Epithelial cell of proximal tubule (primary cell): ENCODE measurements at places on chromosomes 4 and X. TPM values are rescaled to one million over a fixed set of nuclear protein-coding genes. Genes with fewer than 3 reads are reported as not detected.
A peak's percentile ranks its signal among the peaks of the same experiment; 100 is the strongest.

REST gene
- 22.9 TPM in 2 replicates for total RNA-seq

GLUD2 gene
- total RNA-seq = 0.17 and 0.72 TPM in 2 replicates

DNA sequence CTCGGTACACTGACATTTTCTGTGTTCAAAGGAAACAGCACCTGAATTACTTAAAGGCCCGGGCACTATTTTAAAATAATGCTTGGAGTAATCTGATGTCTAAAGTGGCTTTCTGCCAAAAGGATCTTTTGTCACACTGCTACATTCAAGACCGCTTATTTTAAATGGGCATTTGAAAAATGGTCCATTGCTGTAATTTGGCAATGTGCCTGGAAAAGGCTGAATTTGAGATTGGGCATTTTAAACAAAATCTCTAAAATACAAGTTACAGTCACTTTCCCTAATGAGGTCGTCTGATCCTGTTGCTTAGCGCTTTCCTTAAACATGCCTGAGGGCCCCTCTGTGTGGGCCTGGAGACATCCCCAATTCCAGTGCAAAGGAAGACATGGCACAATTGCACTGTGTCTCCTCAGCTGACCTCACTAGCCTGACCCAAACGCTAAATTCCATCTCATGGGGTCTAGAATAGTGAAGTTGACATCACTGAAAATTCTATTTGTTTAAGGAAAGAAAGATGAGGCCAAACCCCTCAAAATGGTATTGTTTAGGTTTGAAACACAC is 214.2 kb downstream of the GPC3 start:
- DNase-seq = no peak

DNA sequence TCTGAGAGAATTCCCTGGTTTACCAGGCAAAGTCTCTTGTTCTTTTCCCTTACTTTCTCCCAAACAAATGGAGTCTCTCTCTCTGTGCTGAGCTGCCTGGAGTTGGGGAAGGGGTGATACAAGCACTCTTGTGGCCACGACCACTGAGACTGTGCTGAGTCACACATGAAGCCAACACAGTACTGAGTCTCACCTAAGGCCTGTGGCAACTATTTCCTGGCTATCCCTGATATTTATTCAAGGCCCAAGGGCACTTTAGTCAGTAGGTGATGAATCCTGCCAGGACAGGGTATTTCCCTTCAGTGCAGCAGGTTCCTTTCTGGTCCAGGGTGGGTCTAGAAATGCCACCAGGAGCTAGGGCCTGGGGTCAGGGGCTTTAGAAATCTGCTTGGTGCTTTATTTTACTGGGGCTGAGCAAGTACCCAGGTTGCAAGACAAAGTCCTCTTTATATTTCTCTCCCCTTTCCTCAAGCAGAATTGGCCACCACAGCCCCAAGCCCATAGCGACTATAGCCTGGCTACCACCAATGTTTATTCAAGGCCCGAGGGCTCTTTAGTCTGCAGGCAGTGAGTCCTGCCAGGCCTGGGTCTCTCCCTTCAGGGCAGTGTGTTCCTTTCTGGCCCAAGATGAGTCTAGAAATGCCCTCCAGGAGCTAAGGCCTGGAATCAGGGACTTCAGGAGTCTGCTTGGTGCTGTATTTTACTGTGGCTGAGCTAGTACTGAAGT is 10.5 kb downstream of the ARL13A start:
- DNase-seq = no peak

DNA sequence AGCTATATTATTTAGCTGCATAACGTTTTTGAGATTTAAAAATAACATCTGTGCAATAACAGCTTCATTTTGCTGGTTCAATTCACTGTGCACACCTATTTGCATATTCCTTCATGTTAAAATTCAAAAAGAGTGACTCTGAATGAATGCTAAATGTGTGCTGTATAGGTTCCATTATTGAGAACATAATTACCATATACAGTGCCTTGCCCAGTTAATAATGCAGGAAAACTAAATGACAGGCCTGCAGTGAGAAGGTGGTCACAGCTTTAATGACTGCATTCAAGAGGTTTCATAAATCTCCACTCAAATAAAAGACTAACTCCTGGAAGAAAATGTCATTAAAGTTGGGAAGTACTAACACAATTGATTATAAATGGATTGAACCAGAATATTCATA is 1183.2 kb upstream of the ADGRL3 start:
- DNase-seq = no peak

GRCh38 chrX:75337525-75337924 is 63.6 kb downstream of the UPRT start:
- no peak for DNase-seq

GRCh38 chrX:46317163-46317562 is 228.1 kb downstream of the ZNF674 start:
- DNase-seq = peak; percentile 40
